ENCODE measurements at places on chromosomes 2 and 18.

GRCh38 chr2:50791271-50791670 lies 240.7 kb downstream of the NRXN1 start:
- DNase-seq: no peak

DNA sequence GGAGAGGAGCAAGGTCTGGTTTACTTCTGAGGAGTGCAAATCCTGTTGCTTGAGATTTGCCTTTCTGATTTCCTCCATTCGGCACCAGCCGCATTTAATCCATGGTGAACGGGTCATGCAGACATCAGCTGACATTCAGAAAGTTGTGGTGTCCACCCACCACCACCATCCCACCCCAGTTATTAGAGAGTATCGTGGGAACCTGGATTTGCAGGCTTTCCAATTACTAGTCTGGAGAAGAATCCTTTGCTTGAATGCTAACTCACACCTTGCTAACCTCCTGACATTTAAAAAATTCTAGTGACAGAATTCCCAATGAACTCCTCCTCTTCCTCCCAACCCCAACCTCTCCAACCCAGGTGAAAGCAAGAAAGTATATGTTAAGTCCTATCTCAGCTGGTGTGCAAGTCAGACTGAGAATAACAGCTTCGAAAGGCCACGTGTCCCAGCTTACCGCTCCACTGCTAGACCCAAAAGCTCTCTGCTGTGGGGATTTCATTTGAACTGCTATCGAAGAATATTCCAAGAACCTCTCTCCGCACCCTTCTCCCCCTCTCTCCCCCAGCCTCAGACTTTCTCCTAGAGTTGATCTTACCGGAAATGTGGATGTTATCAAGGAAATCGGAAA lies 17.7 kb downstream of the BCL11A start:
- DNase-seq: no peak

GRCh38 chr18:13414521-13414920 lies 196.0 kb downstream of the LDLRAD4 start:
- DNase-seq: no peak

DNA sequence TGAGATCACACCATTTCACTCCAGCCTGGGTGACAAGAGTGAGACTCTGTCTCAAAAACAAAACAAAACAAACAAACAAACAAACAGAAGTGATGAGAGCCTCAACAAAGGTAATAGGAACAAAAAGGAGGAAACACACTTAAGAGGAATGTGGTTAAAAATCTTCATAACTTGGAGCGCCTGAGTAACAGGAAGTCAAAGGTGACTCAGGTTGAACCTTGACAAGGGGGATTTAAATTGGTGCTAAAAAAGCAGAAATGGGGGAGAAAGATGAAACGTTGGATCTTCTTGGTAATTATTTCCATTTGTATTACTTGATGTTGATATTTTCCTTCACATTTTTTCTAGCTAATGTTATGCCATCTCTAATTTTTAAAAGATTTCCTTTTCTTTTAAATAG lies 318.5 kb upstream of the TCF4 start:
- DNase-seq: no peak

DNA sequence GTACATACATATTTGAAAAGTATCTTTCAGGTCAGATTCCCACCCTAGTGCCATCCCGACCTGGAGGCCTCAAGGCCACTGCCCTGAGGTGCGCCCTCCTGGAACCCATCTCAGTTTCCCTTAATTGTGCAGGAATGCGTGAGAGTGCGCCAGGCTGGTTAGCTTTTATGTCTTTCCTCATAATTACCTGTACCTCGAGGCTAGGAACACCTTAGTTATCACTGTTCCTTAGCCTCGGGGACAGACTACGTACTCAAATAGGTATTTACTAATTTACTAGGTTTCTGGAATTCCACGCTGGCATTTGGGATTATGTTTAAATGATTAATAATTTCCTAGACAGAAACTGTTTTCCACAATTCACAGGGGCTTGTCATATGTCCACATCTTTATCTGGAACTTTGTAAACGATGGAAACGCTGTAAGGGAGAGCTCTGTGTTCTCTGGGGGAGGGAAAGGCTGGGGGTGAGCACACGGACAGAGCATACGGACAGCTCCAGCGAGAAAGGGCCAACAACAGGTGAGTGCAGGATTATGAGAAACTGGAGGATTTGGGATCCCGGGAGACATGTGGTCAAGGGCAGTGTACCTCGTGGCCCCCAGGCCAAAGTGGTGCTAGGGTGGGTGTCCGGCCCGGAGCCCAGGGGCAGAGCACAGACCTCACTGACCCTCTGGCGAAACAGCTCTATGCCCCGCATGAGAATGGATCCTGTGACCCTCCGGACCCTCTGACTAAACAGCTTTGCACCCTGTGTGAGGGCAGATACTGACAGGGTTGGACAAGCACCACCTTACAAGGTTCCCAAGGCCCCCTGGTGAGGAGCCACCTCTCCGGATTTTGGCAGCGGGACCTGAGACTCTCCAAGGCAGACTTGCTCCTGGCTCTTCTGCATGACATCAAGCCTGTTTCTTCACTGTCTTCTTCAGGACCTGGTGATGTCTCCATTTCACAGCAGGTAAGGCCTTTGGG lies 102.0 kb upstream of the PXDN start:
- DNase-seq: no peak

- DNase-seq: no peak
These were observed 420.2 kb upstream of the CHST9 start for GRCh38 chr18:27605107-27605834.

DNA sequence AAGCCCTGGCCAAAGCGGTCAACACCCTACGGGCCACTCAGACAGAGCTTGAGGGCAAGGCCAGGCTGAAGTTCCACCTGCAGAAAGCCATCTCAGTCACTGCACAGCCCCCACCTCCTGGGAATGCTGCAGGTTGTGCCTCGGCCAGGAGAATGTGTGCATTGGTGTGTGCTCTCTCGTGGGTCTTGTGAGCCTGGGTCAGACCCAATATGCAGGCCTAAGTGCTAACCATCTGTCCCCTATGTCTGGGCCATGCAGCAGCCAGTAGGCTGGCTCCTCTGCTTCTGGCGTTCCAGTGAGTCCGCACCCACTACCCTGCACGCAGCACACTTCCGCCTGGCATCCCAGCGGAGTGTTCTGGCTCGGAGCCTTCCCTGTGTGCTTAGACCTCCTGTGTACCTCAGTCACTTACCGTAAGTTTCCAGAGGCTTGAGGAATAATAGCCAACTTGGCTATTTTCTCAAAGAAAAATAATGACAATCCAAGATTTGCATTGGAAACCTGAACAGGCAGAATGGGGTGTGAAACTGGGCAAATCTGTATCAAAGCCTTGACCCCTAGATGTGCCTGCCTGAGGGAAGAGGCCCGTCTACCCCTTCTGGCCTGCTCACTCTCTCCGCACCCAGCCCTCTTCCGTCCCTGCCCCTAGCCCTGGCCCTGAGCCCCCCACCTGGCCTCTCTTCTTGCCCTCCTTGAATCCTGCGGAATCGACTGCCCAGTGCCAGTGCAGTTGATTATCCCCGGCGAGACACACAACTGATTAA lies 7.2 kb downstream of the SIX3 start:
- DNase-seq: no peak

GRCh38 chr18:32042337-32042736 lies 23.7 kb downstream of the RNF125 start:
- DNase-seq: no peak

DNA sequence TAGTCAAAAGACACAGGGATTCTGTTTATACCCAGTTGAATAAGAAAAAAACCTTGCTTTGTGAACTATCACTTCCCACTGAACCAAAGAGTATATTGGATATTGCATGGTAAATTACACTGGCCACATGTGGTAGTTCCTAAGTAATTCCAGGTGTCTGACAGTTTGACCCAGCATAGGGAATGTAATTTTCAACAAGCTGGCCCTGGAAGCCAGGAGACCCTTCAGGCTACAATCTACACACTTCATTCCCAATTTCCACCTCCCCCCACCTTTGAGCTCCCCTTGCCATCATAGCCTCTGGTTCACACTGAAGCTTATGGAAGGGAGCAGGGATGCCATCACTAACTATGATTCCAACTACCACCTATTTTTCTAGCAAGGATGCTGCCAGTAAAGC lies 2.8 kb downstream of the FRZB start:
- no peak for DNase-seq

DNA sequence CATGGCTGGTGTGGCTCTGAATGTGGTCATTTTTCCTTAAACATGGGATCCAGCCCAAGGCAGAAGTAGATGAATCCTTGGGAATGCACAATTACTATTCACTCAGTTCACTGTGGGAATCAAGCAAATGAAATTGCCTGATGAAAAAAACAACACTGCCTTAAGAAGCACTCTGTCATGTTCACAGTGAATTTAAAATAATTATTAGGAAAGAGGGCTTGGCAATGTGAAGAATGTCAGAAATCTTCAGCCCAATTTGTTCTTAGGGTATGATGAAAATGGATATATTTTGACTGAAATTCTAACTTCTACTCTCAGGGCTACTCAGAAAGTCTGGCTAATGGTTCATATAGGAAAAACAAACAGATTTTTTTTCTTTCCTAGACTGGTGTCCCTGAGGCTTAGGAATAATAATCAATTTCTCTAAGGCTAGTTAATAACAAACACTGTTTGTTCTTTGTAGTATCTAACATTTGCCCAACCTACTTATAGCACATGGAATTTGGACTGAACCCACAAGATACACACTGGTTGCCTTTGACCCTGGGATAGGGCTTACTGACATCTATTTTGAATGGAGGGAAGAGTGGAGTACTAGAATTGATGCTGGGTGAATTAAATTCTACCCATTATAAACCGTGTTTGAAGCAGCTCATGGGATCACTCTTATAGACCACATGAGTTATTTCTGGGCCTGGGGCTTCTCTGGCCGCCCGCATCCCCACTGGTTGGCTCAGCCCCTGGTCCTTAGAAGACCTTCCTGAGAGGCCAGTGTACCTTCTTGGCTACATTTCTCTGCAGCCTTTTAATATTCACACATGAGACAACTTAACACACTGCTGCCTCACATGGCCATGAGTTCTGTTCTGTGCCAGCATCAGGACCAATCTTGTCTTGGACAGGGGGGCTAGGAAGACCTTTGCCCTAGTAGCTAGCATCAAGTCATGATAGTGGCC lies 8.3 kb upstream of the MRPL33 start:
- no peak for DNase-seq

DNA sequence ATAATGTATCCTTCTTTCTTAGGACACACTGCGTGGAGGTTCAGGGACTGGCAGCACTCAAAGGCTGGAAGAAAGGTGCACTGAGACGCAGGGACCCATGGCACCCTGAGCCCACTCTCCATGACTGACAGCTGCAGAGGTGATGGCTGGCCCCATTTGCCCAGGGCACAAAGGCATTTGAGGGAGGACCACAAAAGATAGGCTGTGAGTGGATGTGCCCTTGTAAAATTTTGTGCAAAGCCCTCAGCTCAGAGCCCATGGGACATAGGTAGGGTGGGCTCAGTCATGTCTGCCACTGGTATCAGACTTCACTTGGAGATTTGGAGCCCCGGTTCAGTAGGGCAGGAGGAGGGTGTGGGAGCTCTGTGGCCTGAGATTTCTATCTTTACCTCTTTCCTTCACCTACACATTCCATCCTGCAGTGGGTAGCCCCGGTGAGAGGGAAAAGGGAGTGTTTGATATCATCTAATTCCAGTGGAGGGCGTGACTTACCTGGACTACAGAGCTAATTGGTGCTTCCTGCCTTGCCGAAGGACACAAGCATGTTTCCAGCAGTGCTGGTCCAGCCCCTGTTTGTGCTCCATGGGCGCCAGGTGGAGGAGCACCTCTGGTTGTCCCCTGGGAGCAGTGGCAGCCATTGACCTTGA lies 312.2 kb downstream of the EN1 start:
- DNase-seq: no peak
